Activated CD4-positive, CD25-positive, alpha-beta regulatory T cell (primary cell): ENCODE measurements at places on chromosomes 12 and 14.

DNA sequence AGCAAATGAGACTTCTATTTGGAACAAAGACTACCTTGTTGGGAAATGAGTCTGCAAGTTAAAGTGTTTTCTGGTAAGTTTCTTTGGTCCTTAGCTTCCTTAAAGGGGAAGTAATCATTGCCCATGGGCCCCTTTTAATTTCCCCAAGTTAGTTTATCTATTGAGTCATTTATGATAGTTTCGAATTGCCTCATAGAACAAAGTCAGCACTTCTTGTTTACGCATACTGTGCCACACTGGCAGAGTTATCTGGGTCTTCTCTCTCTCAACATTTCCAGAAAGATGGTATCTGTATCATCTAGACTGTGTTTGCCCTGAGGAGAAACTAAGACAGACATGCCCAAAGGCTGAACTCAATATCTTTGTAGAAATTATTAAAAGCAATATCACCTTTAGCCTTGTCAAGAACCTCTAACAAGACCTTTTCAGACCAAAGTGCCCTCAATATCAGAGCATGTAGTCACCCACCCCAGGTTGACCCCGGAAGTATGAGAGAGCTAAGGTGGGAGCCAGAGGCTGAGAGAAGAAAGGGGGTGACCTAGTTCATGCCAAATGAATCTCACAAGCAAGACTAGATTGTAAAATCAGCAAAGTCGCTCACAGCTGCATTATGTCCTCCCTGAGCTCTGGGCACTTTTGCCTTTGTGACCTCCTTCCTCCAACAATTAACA lies 40.0 kb downstream of the GPR65 start:
- DNase-seq = no peak

DNA sequence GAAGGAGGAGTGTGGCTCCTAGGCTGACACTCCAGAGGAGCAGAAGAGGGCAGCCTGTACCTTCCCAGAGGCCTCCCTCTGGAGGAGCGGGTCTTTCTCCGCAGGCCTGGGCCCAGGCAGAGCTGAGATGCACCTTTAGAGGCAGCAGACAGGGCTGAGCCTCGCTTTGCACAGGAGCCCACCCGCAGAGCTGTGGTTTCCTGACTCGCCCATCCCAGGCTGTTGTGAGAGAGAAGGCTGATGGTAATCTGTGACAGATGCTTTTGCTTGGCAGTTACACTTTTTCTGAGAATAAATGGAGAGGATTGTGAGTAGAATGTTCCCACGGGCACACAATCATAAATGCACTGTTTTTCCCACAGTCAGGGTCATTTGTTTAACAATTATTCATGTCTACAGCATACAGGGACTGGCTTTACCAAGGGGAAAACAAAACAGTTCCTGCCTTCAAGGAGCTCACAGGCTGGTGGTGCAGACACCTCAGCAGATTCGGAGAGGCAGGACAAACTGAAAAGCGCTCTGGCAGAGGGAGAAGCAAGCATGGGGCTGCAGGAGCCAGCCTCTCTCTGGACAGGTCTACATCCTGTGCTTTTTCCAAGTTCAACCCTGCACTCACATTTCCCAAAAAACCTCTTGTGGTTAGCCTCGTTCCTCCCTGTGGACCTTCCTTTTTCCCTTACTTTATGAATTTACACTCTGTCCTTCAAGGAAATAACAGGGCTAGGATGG lies 13.9 kb downstream of the EVL start:
- DNase-seq = no peak

GRCh38 chr14:68547305-68548193 lies 245.3 kb downstream of the ZFP36L1 start:
- DNase-seq = no peak

DNA sequence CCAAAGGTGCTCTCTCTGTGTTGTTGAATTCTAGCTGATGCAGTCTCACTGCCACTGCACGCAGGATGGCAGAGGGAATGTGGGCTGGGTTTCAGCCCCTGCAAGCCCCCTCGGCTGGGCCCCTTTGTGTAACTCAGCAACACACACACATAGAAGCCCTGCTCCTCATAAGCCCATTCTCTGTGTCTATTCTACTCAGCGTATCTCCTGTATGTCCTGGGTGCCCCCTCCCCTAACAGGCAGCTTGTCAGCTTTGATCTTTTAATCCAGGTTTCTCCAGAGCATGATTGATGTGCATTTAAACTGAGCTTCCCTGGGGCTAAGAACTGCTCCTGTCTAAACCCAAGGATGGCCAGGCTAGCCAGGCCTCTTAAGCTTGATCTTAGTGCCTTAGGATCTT lies 43.0 kb downstream of the SRRM4 start:
- DNase-seq = no peak

DNA sequence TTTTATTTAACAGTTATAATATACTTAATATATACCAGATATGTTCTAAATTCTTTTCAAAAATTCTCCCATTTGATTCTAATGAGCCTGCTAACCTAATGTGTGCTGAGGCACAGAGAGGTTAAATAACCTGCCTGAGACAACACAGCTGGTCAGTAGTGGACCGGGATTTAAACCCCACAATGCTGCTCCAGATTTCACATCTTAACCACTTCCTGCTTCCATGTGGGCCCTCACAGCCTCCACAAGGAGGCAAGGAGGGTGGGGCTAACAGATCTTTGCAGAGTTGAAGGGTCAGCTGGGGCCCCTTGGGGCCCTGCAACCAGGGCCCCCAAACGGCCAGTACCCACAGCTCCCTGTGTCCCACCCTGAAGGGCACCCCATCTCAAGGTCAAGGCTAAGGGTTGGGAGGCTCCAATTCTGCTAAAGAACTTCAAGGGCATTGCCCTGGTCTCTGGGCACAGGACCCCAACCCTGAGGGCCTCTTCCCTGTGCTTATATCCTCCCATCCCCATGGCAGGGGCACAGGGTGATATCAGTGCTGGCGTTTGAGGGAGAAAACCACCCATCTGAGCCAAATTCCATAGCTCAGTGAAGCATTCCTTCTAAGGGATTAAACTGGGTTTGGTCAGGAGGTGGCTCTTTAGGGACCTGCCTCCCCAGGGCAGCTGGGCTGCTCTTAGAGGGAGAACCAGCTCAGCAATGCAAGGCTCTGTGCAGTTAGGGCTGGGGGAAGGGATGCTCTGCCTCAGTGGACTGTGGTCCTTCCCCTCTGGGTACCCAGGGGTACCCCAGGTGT lies 2.2 kb downstream of the KRT80 start:
- DNase-seq = no peak

GRCh38 chr14:67536087-67536486 lies 3.0 kb downstream of the PLEKHH1 start:
- DNase-seq = no peak

- DNase-seq = no peak
Observed at GRCh38 chr14:92877757-92878431, 45.1 kb upstream of the CHGA start.

- DNase-seq = no peak
Observed at GRCh38 chr12:85683051-85683450, 153.2 kb downstream of the RASSF9 start.

DNA sequence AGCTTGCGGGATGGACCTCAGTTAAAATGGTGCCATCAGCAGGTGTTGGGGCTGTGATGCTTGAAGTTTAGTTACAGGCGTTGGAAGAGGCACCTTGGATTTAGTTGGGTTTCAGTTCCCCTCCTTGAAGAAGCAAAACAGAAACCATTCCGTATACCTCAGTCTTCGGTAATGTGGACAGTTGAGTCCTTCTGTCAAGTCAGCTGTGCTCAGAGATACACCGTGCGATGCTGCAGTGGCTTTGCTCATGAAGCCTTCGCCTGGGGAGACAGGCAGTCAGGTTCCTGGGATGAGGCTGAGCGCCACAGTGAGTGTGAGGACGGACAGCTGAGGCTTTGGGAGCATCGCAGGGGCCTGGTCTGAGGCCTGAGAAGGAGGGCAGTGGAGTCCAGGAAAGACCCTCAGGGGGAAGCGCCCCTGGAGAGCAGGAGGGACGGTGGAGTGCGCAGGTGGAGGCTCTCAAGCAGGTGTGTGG lies 7.4 kb downstream of the RAN start:
- no peak for DNase-seq
